ENCODE measurements at places on chromosomes 2 and 18. TPM values are rescaled to one million over a fixed set of nuclear protein-coding genes. Genes with fewer than 3 reads are reported as not detected.

LRRTM1 gene
- total RNA-seq: not detected

ERFE gene
- 18.3 TPM for total RNA-seq

TMEM247 gene
- not detected for total RNA-seq

DNA sequence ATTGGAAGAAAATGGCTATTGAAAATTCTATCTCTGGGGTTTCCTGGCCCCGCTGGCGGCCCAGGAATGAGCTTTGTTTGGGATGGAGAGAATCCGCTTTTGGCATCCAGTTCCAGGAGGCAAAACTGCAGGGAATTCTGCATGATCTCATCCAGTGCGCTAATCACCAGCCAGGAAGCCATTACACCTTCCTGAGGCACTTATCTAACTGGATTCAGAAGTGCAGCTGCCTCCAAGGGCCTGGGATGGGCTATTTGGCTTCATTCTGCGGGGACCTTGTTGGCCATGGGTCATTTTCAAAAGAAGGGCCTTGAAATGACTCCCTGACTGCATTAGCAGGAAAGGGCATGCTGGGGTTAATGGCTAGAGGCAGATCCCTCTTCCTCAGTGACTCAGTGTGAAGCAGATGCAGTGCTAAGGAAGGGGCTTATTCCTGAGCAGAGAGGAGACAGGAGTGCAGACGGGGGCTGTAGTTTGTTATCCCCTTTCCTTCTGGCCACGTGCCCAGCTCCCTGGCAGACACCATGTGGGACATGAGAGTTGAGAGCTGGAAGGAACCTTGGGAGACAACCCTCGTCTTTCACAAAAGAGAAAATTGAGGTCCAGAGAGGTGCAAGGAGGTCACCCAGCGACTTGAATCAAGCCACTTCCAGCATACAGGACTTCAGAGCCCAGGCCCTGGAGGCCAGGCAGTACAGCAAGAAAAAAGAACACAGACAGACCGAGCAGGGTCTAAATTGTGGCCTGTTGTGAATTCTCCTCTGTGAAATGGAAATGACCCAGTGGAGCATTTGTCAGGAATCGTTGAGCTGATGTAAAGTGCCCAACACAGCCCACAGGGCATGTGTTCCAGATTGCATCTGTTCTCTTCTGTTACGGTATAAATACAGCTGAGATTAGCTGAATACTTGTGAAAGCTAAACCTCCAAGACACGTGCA lies 161.8 kb downstream of the PRKCE start:
- no peak for DNase-seq
- no peaks in the 10 kb centered on the region for H3K27me3 ChIP-seq
- no peak overlapping the region for H3K27ac ChIP-seq
- peaks cover 49% of the 10 kb centered on the region for H3K4me1 ChIP-seq
- H3K36me3 ChIP-seq: no peaks in the 10 kb centered on the region

GRCh38 chr2:29405266-29405665 lies 290.1 kb downstream of the CLIP4 start:
- no peak for DNase-seq
- H3K4me3 ChIP-seq: no peak overlapping the region

- DNase-seq: no peak
- no peaks in the 10 kb centered on the region for H3K27me3 ChIP-seq
- no peak overlapping the region for H3K27ac ChIP-seq
- no peaks in the 10 kb centered on the region for H3K36me3 ChIP-seq
- no peaks in the 10 kb centered on the region for H3K4me1 ChIP-seq
Measured at GRCh38 chr2:57543211-57543610, 503.4 kb upstream of the VRK2 start.

DNA sequence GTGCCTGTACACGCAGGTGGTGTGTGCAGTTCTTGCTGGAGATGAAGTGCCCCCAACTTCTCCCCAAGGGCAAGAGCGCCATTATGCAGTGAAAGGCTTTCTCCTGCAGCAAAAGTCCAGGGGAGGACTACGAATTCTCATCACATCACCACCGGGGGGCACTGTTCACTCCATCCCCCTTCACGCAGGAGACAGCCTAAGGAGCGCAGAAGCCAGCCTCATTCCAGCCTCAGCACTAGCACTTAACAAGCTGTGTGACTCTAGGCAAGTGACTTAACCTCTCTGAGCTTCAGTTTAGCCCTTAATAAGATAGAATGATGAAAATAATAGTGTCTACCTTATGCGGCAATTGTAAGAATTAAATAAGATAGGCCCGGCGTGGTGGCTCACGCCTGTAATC lies 32.3 kb downstream of the DNMT3A start:
- no peaks in the 10 kb centered on the region for H3K27me3 ChIP-seq
- no peaks in the 10 kb centered on the region for H3K36me3 ChIP-seq
- H3K27ac ChIP-seq: no peak overlapping the region
- DNase-seq: peak; percentile 10
- no peak overlapping the region for H3K4me3 ChIP-seq

DNA sequence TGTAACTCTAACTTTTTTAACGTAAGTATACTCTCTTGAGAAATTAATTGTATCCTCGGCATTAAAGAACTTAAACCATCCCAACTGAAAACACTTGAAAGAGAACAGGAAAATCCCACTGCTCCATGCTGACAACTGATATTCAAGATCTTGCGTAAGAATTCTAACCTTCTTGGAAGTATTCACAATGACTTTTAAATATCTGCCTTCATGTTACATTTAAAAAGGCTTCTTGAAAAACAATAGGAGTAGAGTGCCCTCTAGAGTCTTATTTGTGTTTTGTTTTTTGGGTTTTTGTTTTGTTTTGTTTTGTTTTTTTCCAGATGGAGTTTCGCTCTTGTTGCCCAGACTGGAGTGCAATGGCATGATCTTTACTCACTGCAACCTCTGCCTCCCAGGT lies 65.4 kb upstream of the DNAJC10 start:
- no peaks in the 10 kb centered on the region for H3K27me3 ChIP-seq
- H3K36me3 ChIP-seq: no peaks in the 10 kb centered on the region
- H3K4me3 ChIP-seq: no peak overlapping the region
- no peak overlapping the region for H3K27ac ChIP-seq
- DNase-seq: peak; percentile 74

GPR45 gene
- not detected for total RNA-seq
